ENCODE measurements at places on chromosomes 2 and 18.

DNA sequence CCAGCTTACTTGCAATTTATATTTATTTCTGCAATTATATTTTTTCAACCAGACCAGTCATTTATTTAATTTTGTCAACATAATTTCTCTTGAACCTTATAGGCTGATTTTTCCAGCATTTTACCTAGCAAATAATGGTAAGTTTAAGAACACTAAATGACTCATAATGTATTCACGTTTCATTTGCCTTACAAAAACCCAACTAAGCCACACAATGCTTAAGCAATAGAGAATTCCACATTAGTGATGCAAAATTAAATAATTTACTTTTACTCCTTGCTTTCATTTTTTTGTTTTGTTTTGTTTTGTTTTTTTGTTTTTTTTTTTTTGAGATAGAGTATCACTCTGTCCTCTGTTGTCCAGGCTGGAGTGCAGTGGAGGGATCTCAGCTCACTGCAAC is 110.4 kb upstream of the VRK2 start:
- DNase-seq: no peak

GRCh38 chr2:8238521-8239230 is 443.2 kb upstream of the ID2 start:
- DNase-seq: peak; percentile 81

- DNase-seq: no peak
Observed at GRCh38 chr18:34978533-34978893, 62.7 kb upstream of the MAPRE2 start.

DNA sequence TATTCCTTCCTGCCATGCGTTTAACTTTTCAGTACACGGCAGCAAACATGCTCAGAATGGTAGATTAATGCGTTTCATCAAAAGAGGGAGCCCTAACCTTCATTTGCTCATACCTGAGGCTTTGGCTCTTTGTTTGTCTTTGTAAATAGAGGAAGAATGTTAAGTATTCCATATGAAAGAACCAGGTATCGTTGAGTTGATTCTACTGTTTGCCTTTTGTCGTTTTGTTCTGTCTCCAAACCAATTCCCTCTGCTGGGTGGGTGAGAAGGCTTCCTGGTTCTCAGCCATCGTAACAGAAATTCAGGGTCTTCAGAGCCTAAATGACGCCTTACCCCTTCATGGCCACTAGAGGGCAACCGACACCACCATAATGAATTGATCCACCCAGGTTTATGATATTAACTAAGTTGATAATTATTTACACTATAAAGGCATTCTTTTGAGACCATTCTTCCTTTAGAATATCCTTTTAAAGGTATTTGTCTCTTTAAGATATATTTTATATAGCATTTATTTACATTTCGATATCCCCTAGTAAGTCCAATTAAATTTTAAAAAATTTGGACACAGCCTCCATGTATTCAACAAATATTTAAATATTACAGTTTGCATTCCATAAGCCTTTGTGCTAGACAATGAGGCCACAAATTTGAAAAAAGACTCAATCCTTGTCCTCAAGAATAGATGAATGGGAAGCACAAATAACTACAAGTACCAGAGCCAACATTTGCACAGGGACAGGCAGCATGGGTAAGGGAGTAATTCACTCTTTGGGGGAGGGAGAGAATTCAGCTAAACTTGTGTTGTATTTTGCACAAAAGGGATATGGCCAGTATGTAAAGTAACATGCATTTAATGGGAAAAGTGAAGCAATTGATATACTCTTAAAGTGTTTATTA is 48.1 kb downstream of the TIMM21 start:
- DNase-seq: no peak

DNA sequence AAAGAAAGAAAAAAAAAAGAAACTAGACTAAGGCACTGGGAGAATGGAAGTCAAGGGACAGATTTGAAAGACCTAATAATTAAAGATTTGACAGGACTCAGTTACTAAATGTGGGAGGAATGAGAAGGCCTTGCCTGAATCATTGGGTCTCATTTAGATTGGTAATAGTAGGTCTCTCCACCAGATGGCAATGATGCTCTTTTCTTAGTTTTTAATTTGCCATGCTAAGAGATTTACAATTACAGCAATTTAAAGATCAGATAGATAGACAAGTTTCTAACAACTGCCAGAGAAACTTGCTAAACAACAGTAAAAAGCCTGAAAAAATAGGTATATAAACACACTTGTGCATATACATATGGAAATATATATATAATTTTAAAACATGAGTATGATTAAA is 153.0 kb downstream of the TMEM247 start:
- DNase-seq: no peak

GRCh38 chr2:85410584-85411404 is 628 bp upstream of the CAPG start:
- DNase-seq: no peak

DNA sequence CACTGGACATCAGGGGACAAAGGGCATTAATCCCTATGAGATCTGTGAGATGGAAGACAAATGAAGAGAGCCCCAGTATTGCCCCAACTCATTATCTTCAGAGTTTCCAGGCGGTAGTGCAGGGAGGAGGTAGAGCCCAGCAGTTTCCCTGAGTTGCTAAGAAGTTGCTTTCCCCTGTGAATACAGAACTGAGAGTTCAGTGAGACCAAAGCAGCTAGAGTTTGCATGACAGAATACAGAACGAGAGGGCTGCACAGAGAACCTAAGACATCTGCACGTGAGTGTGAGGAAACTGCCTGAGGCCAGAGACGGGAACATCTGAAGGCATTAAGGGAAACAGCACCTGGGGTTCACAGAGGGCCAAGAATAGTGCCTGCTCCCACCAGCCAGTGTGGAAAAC is 18.1 kb upstream of the PGAP1 start:
- DNase-seq: no peak

DNA sequence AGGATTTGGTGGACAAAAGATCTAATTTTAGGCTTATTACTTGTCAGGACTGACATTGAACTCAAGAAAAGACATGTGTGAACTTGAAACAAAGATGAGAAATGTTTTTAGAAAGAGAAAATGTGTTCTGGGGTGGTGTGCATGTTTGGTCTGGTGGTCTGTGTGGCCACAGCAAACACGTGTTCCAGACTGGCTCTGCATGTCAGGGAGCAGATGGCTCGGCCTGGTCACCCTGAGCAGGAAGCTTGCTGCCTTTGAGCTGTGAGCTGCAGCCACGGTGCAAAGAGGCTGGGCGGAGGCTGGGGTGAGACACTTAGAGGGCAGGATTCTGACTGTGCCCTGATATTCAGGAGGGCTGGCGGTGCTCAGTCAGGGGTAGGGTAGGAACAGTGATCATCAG is 186.1 kb downstream of the CTIF start:
- DNase-seq: no peak

DNA sequence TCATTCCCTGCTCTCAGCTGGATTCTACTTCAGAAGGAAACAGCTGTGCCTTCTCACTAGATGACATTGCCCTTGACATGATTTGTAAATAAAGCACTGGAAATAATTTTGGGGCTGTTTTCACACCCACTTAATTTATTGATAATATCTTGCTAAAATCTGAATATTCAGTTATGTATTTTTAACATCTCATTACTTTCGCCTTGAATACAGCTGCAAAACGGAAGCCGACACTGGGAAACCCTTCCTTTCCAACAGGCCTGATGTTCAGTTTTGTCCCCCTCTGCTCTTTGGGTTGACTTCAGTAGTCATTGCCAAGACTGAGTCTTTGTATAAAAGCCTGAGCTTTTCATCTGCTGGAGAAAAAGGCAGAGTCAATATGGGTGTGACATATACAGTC is 82.7 kb downstream of the DOCK10 start:
- DNase-seq: no peak

- no peak for DNase-seq
Observed at GRCh38 chr2:67834482-67834881, 228.3 kb downstream of the C1D start.

- DNase-seq: no peak
Observed at GRCh38 chr2:97732436-97733340, 19.3 kb downstream of the ZAP70 start.

DNA sequence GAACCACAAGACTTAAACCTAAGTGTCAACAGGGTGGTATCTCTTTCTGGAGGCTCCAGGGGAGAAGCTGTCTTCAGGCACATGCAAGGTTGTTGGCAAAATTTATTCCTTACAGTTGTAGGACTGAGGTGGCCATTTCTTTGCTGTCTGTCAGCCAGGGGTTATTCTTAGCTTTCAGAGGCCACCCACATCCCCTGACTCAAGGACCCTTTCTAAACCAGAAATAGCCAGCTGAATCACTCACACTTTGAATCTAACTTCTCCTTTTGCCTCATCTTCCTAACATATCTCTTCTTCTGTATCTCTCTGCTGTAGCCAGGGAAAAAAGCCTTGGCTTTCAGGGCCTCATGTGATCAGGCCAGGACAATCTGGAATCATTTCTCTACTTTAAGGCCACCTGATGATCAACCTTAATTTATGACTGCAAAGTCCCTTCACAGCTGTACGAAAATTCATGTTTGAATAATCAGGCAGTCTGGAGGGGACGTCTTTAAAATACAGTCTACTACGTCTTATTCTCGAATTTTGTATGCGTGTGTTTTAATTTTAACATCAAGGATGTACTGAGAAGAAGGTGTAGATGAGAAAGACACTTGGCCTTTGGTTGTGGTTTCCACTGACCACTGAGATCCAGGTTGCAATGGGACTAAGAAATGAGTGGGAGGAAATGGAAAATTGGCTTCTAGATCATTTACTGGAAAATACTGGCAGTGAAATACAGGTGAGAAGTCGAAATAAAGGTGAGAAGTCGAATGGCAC is 90.4 kb downstream of the DOCK10 start:
- no peak for DNase-seq

DNA sequence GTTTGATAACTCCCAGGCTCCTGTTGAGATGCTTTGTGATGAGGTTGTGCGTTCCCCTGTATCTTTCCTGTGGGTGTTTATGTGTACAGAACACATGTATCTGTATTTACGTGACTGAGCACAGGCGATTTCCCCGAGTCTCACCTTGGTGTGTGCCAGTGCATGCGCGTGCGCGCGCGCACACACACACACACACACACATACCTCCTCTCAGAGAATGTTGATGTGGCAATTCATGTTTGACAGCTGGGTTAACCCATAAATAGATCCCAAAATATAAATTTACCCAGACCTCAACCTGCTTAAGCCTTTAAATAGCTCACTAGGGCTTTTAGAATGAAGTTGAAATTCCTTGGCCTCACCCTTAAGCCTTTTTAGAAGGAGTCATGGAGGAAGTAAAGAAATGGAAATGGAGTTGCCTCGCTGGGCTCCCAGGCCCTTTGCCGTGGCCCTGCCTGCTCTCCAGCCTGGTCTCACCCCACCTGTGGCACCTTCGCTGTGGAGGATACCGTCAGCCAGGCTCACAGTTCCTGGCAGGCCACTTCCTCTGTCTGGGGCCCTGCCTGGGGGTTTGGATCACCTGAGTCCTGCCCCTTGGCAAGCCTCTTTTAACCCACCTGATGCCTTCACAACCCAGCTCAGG is 20.3 kb downstream of the AGAP1 start:
- no peak for DNase-seq

DNA sequence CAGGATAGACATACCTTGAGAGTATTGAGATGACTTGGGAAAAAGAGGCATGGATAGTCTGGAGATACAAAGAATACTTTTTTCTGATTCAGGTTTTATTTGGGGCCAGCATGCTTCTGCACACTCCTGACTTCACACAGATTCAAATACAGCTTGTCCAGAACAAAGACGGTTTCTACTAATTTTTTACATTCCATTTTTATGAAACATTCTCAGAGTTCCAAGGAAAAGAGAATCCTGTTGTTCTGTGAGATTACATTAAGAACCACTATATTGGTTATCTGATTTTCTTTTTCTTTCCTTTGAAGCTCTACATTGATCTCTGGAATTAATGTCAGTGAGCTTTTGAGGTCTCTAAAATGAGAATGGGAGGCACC is 41.0 kb downstream of the PTPRM start:
- no peak for DNase-seq

DNA sequence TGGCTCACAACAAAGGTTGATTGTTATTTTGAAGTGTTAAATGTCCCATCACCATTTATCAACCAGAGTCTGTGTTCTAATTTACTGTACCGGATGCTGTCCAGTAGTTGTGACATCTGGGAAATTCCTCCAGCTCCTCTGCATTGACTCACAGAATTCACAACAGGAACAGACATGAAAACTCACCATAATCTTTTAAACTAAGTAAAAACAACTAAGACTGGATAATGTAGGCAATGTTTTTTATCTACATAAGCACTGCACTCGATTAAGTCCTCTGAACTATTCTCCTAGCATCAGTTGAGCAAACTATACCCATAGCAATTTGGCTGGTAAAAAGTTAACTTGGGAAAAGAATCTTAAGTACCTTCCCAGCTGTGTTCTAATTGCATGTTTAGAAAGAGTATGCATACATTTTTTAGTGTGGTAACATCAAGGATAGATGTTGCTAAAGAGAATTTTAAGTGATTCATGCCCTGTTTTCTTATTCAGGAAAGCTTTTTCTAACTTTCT is 42.9 kb upstream of the MYO1B start:
- DNase-seq: no peak

DNA sequence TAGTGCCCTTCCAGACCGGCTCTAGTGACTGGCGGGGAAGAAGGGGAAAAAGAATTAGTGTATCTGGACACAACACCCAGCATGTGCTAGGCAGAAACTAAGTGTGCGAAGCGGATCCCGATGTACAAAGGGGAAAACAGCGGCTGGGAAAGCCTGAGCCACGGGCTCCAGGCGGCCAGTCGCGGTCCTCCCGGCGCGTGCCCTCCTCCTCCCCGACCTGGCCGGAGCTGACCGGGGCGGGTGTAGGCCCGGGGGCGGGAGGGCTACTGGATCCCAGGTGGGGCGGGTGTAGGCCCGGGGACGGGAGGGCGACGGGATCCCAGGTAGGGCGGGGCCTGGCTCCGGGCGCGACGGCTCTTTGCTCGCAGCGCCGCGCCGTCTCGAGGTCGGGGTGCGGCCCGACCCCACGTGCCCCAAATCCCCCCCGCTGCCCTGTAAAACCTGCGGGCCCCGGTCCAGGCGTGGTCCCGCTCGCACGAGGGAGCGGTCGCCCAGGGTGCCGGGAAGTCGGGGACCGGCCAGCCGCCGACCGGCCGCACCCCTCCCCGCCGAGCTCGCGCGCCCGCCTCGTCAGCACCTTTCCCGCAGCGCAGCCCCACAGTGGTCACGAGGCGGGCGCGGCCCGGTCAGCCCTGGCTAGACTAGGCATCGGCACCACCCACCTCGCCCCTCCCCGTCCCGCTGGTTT is 48.8 kb downstream of the C2orf42 start:
- no peak for DNase-seq

Measured in right cardiac atrium (tissue), 5 donors.